ENCODE measurements at places on chromosomes 12 and 14.
A peak's percentile ranks its signal among the peaks of the same experiment; 100 is the strongest.

DNA sequence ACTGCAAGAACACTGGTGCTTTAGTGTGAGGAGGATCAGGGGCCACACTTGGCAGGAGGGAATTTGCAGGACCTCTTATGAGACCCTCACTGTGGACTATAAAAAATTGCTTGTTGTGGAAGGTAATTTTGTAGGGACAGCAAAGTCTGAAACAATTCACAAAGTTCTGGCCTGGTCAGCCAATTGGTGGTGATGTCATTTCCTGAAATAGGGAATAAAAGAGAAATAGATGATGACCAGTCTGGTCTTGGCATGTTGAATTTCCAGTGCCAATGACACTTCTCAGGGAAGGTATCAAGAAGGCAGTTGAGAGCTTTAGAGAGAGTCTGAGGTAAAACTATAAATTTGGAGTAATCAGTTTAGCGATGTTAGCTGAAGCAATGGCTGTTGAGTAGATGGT lies 129.3 kb upstream of the LMNTD1 start:
- no peak for DNase-seq

DNA sequence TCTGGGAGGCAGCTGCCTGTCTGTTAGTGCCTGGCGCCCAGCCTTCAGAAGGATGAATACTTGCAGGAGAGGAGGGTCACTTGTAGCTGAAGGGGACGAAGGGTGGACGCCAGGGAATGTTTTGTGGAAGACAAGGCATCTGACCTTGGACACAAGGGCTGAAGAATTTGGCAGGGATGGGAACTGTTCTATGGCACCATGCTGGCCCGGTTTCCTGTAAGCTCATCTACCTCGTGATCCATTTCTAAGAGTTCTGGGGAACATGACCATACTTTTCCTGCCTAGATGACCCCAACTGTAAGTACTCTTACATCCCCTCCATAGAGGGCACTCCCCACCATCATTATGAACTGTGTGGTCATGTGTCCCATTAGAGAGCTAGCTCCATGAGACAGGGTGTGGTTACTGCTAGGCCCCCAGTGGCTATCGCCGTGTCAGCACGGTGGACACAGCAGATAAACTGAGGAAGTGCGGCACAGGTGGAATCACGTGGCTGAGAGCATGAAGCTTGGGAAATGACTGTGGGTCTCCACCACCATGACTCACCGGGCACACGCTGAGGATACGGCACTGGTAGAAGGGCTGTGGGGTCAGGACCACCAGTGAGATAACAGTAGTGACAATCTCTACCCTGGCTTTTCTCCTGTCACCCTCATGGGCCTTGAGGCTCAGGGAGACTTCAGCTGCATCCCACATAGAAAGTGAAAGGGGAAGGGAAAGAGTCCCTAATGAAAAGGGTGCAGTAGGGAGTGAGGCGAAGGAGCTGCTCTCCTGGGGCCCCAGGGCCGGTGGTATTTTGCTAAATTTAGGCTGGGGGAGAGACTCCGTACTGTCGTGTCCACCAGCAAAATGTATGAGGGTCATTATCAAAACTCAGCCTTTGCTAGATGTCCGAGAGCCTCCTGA lies 252.6 kb downstream of the FOXN3 start:
- DNase-seq: no peak

- DNase-seq: peak; percentile 35
These were observed 4.1 kb upstream of the SLC7A7 start for GRCh38 chr14:22819151-22819988.

GRCh38 chr14:65062096-65063075 lies 39.9 kb downstream of the MAX start:
- DNase-seq: no peak

Measured in MM.1S (cell line).